Omental fat pad (tissue), 4 donors: ENCODE measurements at places on chromosomes 2 and 18.

- no peak for DNase-seq
These were observed 751 bp downstream of the IL18R1 start for GRCh38 chr2:102356381-102356712.

GRCh38 chr18:1270081-1270480, 365.4 kb downstream of the ADCYAP1 start:
- no peak for DNase-seq

DNA sequence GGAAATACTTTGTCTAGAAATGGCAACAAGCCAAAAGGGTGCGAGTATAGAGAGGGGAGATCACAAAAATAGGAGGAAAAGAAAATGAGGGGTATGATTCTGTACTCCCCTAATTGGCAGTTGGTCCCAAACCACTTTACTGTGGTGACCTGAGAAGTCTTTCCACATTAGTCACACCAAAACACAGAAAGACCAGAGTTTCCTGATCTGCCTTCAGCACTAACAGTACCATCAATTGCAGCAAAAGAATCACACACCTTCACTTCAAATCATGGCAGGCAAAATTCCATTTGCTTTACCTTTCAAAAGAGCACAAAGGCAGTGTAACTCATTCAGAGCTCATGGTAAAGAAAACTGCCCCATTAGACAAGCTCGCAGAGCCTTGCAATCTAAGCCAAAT, 86.8 kb downstream of the ALK start:
- DNase-seq: no peak

DNA sequence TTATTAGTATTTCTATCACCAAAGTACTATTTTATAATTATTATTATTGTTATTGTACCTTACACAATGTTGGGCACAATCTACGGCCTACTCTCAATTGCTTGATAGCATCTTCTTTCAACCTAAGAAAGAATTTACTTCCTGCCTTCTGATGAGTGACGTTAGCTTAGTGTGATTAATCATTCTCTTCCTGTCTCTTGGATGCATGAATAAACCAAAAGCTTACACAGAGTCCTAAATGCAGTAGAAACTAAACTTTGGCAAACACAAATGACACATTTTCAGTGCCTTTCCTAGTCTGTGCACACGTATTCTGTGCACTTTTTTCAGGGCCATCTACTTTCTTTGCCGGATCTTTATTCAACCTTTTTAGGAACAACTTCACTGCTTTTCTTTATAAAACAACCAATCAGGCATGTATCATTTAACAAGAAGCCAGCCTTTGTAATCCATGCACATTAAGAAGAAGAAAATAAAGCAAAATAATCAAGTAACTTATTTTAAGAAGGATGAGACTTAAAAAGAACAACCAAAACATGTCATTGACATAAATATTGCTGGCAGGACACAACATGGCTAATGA, 19.1 kb downstream of the TRAK2 start:
- DNase-seq: no peak

DNA sequence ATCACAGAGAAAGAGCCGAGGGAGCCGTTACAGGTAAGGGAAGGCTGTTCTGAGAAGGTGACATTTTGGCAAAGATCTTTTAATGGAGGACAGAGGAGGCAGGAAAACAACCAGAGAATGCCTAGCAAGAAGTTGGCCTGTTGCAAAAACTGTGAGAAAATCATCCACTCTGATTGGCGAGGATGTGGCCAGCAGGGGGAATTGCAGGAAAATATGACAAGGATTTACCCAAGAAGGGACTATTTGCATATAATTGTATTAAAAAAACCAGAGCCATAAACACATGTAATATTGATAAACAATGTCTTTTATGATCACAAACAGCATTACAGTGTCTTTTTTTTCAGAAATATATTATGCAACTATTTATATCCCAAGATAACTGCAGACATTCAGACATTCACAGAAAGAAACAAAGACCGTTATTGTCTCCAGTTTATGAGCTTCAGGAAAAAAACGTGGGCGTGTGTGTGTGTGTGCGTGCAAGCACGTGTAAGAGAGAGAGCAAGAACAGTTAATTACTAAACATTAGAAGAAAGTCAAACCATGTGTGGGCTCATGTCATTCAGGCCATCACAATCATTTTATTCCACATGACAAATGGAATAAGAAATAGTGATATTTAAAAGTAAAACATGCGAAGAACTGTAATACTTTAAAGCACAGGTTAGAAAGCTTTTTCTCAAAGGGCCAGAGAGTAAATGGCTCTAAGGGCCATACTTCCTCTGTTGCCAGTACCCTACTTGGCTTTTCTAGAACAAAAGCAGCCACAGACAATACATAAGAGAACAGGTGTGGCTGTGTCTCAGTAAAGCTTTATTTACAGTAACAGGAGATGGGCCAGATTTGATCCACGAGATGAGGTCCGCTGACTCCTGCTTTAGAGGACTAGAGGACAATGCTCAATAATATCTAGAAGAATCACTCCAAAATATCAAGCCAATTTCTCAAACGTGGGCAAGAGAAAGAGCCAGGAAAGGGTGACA, 324.1 kb downstream of the DLGAP1 start:
- no peak for DNase-seq

GRCh38 chr2:164879901-164880535, 38.4 kb upstream of the COBLL1 start:
- DNase-seq: no peak

DNA sequence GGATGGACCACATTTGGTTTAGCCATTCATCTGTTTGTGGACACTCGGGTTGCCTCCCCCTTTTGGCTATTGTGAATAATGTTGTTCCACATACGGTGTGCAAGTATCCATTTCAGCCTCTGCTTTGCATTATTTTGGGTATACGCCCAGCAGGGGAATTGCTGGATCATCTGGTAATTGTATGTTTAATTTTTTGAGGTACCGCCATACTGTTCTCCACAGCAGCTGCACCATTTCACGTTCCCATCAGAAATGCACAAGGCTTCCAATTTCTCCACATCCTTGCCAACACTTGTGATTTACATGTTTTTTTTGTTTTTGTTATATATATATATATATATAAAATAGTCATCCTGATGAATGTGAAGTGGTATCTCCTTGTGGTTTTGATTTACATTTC, 54.6 kb upstream of the TWIST2 start:
- no peak for DNase-seq

DNA sequence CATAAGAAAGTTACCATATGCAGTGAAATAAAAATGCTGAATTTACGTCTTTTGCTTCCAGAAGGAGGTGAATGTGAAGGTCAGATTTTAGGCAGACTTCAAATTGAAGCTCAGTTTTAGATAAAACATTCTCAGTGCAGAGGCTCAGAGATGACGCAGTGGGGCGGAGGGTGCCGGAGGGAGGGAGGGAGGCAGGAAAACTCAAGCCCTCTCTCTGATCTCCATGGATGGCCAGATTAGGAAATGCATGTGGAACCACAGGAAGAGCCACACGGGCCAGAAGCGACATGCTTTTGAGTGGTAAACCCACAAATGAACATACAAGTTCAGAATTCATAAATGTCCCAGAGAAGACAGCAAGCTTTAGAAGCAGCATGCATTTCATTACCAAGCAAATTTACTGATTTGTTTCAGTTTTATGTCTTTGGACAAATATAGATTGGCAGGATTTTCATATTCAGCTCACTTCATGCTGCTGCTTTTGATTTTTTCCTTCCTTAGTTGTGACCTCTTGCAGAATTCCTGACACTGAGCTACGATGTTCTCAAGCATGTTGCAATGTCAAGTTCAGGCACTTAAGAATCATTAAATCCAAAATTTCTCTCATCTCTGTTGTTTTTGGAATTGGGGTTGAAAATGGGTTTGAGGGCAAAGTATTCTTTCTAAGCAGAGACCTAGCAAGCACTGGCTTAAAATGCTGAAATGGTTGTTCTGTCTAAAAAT, 29.7 kb upstream of the APCDD1 start:
- DNase-seq: no peak

- DNase-seq: no peak
These were observed 587 bp downstream of the MEIS1 start for GRCh38 chr2:66435549-66435875.

DNA sequence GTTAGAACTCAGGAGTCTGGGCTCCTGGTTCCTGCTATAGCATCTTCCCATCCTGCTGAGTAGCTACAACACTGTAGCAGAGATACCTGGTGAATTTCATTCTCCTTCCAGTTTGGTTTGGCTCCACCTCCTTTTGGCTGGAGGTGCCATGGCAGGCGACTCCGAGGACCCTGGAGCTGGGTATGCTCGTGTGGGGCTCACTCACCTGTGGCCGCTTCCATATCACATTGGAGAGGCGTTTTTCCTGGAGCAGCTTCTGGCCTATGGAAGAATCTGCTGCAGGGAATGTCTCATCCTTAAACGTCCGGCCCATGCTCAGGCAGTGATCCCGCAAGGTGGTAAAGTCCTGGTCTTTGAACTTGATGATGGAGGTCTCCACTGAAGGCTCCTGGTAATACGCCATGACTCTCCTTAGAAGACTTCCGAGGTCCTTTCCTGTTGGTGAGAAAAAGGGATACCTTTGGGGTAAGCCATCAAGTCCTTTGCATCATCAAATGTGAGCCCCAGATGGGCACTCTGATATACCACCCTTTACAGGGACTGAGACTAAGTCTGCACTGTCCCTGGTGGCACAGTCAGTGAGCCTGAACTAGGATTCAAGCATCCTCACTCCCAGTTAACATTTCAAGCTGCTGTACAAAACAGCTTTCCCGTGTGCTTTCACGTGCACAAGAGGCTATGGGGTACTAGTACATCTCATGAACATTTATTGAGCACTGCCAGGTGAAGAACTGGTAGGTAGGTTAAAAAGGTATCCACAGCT, 20.1 kb downstream of the CAPN13 start:
- DNase-seq: no peak

- DNase-seq: no peak
These were observed 152.8 kb upstream of the RIOK3 start for GRCh38 chr18:23300231-23300805.

DNA sequence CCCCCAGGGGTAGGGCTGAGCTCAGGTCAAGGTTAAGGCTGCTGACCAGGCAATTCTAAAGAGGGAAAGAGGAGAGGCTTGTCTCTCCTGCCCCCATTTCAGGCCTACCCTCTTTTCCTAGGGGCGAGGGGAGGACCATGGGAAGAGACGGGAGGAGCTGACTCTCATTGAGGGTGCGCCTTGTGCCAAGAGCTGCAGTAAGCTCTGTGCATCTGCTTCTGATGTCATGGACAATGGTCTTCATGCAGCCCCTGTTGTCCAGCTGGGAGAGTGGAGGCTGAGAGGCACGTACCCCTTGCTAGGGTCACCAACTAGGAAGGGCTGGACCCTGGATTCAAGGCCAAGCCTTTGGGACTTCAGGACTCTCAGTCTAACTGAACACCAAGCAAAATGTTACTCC, 45.2 kb downstream of the PTGR3 start:
- no peak for DNase-seq

GRCh38 chr2:167595839-167596471, 651.4 kb downstream of the STK39 start:
- no peak for DNase-seq

DNA sequence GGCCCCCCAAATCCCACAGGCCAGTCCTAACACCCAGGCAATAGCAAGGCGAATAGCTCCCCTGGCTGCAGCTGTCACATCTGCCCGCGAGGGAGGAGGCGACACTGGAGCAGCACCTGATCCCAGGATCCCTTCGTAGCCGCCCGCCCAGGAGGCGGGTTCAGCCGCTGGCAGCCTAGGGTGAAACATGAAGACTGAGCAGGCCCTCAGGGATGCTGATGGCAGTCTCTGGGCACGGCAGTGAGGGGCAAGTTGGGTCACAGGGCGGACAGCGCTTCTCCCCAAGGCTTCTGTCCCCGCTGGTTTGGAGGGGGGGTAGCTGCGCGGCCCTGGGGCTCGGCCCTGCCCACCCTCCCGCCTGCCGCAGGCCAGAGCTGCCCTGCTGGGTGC, 1.9 kb downstream of the DNMT3A start:
- no peak for DNase-seq

DNA sequence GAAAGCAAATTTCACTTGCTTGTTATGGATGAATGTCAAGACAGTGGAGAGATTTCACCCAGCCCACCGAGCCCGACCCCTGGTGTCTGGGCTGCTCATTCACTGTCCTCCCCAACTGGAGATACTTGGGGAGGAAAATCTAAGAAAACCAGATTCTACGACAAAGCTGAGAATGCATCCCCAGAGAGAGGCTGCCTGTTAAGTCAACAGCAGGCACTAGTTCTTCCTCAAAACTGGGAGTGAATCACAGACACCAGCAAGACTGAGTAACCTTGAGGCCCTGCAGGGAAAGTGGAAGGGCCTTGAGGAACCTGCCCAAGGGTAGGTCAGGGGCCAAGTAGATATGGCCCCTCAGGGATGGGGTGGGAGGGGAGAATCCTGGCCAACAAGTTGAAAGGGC, 34.2 kb upstream of the MLPH start:
- DNase-seq: no peak

- no peak for DNase-seq
These were observed 183.2 kb upstream of the RAB6C start for GRCh38 chr2:129796225-129796624.

DNA sequence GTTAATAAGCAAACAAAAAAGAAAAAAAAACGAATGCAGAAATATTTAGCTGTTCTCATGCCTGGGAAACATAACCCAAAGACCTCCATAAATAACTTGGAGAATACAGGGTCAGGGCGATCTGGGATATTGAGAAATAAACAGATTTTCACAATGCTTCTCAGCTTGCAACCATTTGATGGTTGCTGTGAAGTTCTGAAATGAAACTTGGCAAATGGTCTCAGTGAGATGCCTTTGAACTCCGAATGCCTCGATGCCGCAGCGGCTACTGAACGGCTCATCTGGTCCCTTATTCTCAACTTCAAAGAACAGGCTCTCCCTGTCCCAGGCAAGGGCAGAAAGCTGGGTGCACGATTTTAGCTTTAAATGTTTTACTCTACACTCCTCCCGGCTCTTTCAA, 78.1 kb downstream of the ZNF516 start:
- no peak for DNase-seq

DNA sequence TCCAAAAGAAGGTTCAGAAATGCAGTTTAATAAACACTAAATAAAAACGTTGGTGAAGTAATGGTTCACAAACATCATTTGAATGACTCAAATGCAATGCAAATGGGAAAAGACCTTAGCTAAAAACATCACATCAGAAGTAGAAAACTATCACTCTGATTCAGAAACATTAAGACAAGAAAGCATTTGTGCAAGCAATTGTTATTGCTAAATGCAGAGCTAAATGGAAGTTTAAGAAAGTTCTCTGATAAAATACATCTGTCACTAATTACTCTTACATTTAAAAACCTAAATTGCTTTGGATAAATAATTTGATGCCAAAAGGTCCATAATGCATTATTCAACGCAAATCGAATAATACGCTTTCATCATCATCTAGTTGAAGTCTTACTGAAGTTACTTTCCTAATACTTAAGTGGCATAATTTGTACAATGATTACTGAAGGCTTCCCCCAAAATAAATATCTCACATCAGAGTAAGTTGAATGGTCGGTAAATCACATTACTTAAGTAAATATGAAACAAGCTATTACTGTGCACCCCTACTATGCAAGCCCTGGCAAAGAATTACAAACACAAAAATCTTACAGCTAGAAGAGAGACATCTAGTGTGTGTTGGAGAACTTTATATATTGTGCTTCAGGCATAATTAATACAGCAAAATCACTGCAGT, 105.7 kb upstream of the KCTD1 start:
- no peak for DNase-seq

- DNase-seq: no peak
These were observed 28.3 kb downstream of the CDC42EP3 start for GRCh38 chr2:37642907-37643729.

GRCh38 chr2:31196622-31197021, 20.7 kb downstream of the CAPN14 start:
- DNase-seq: no peak
